ENCODE measurements at places on chromosomes 13 and 19.

GRCh38 chr19:44782729-44783128 lies 5.0 kb downstream of the CBLC start:
- DNase-seq = no peak

DNA sequence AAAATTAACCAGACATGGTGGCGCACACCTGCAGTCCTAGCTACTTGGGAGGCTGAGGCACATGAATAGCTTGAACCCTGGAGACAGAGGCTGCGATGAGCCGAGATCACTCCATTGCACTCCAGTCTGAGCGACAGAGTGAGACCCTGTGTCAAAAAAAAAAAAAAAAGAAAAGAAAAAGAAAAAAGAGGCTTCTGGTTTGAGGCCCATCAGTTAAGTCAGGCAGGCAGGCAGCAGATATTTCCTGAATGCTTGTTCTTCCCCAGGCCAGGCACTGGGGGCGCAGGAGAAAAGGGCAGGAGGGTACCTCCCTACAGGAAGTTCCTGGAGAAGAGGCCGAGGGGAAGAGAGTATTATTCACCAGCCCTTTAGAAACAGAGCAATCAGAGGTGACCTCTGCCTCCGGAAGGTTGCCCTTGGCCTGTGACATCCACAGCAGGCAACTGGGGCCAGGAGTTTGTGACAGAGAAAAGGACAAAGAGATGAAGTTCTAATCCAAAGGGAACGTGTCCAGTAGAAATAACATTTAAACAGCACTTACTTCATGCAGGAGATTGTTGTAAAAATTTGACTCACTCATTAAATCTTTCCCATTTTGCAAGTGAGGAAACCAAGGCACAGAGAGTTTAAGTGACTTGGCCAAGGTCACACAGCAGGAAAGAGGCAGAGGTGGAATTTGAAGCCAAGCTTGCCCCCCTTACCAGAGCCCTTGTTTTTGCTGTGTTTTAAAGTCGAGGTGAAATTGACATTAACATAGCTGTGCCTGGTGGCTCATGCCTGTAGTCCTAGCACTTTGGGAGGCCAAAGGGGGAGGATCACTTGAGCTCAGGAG lies 4.3 kb upstream of the RLN3 start:
- no peak for DNase-seq

GRCh38 chr19:10718205-10719196 lies 622 bp downstream of the DNM2 start:
- peak; percentile 47 for DNase-seq

DNA sequence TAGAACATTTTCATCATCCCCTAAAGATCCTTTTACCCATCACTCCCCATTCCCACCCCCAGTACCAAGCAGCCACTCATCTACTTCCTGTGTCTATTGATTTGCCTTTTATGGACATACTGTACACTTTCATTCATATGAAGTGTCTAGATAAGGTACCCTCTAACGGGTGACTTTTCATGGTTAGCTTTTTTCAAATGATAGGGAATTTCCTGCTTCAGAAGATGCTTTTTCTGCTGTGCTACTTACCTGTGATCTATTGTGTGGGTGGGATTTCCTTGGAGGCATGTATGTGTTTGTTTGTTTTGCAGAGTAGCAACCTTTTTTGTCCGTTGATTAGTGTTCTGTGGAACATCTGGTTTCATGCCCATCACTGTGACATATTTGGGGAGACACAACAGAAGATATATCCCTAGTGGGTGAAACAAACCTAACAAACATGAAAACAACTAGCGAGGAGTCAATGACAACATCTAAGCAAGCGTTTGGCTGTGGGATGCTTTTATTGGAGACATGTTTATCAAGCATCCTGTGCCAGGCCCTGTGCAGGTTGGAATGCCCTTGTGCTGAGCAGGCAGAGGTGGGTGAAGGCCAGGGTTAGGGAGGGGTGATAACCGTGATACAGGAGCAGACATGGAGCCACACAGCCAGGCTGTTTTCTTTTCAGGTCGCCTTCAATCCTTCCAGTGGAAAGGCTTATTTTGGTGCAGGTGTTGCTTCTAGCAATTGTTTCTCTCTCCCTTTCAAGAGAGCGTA lies 17.6 kb downstream of the SPINT2 start:
- peak; percentile 18 for DNase-seq

- peak; percentile 94 for DNase-seq
These were observed 40.3 kb downstream of the RCBTB2 start for GRCh38 chr13:48492470-48493065.

DNA sequence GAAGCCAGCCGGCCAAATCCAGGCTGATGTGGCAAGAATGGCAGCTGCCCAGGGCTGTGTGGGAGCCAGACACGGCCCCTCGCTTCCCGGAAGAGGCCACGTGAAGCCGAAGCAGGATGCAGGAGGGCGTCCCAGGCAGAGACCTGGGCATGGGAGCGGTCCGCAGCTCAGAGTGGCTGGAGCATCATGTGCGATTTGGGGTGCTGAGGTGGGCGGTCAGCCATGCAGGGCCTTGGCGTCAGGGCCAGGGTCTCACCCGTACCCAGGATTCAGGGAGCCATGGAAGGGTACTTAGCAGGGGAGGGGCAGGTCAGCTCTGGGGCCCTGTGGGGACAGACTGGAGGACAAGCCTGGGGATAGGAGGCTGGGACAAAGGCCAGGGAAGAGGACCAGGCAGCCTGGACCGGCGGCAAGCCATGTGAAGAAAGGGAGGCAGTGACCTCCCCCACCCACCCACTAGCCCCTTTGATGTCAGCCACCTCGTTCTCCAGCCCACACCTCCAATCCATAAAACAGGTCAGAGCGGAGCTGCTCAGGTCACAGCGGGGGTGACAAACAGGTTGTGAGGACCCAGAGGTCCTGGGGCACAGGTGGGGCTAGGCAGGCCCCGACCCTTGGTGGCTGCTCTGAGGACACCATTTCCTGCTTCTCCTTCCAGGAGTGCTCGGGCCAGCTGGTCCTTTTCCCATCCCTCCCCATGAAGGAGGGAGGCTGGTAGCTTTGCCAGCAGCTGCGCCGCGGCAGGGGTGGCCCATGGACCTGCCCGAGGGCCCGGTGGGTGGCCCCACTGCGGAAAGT lies 2.3 kb downstream of the KASH5 start:
- no peak for DNase-seq

- no peak for DNase-seq
These were observed 31.1 kb downstream of the CEACAM8 start for GRCh38 chr19:42563352-42564210.

- DNase-seq = no peak
These were observed 412.3 kb downstream of the RFC3 start for GRCh38 chr13:34230271-34230670.

DNA sequence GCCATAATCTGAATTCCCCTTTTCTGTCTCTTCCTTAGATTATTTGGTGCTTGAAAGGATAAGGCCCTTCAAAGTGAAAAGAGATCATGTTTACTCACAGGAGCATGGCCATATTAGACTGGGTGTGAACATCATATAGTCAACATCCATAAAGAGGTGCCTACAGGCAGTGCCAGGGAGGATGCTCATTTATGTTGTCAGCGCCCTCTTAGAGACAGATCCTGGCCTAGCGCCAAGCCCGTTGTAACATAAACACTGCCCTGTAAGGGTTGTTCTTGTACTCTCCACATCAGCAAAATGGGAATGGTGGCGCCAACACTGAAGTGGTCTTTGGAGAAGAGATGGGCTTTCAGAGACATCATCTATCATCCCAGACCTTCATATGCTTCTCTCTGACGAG lies 16.1 kb downstream of the PCDH8 start:
- no peak for DNase-seq

DNA sequence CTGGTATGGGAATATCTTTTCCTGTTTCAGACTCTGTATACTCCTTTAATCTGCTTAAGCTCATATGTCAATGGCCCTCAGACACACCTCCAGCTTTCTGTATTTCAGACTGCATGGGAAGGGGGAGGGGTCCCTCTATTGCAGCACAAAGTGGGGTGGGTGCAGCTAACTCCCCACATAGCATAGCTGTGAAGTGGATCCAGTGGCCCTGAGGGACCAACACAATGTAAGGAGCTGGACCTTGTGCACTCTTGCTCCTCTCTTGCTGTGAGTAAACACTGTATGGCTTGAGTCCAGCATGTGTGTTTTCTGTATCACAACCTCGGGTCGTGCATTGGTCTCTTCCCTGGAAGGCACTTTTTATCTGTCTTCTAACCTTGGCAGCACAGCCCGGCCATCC lies 669.9 kb downstream of the PCDH9 start:
- DNase-seq = no peak

DNA sequence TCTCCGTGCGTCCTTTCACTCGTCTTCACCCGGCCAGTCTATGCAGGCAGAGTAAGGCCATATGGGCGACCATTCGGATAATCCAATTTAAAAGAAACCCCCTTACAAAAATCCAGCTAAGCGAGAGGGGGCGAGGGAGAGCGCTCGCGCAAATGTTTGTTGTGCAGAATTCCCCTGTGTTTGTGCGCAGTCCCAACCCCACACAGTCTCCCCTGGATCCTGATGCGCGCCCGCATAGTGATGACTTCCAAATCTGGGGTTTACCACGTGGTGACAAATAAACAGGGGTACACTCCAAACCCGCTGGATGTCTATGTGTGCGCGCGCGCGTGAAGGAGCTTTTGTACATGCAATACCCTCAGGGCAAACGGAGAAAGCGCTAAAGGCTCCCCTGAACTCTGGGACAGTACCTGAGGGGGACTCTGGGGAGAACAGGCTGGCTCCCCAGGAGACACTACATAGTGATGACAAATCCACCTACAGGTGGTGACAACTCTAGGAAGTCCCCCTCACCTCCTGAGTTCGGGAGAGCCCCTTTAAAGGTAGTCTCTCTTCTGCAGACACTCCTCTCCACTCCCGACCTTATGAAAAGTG lies 8.5 kb downstream of the SOX21 start:
- no peak for DNase-seq

- DNase-seq = no peak
These were observed 7.6 kb downstream of the COL4A2 start for GRCh38 chr13:110314516-110315245.

- DNase-seq = no peak
These were observed 23.1 kb downstream of the LYL1 start for GRCh38 chr19:13079542-13079986.

DNA sequence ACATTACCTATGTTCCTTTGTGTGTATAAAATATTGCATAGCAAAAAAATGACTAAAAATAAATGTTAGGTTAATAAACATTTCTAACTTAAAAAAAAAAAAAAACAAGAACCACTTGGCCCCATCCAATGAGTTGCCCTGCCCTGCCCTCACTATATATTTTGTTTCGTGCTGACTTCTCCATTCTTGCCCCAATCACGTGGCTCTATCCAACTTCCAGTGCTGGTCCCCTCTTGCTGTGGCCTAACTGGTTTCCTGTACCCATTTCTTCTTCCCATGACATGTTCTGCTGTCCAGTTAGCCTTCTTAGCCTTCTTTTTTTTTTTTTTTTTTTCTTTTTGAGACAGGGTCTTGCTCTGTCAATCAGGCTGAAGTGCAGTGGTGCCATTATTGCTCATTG lies 151.6 kb downstream of the FOXO1 start:
- DNase-seq = no peak

- DNase-seq = no peak
These were observed 133.0 kb downstream of the DCT start for GRCh38 chr13:94346261-94347019.

GRCh38 chr19:13089139-13089856 lies 13.4 kb downstream of the LYL1 start:
- no peak for DNase-seq

DNA sequence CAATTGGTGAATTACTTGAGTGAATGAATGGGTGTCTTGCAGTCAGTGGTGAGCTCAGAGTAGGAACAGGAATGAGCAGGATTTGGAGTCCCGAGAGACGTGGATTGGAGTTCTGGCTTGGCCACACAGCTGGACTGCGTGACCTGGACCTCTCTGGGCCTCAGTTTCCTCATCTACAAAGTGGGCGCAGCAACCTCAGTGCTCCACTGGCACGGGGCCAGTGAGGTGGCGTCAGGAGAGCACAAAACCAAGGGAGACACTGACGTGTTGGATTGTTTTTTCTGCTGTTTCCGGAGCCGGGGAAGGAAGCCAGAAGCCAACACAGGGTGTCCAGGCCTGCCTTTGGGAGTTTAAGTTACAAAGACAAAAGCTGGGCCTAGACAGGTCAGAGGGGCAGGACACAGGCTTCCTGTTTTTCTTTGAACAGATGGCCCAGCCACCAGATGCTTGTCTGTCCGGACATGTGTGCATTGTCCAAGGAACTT lies 6.5 kb upstream of the DOCK6 start:
- DNase-seq = no peak

- DNase-seq = no peak
These were observed 82.3 kb upstream of the UQCRFS1 start for GRCh38 chr19:29295285-29295684.

- DNase-seq = no peak
These were observed 11.7 kb upstream of the MTIF3 start for GRCh38 chr13:27461940-27462584.

GRCh38 chr13:89925107-89925506 lies 1422.4 kb upstream of the MIR17HG start:
- no peak for DNase-seq

GRCh38 chr13:106656186-106656585 lies 88.2 kb upstream of the ARGLU1 start:
- DNase-seq = no peak

DNA sequence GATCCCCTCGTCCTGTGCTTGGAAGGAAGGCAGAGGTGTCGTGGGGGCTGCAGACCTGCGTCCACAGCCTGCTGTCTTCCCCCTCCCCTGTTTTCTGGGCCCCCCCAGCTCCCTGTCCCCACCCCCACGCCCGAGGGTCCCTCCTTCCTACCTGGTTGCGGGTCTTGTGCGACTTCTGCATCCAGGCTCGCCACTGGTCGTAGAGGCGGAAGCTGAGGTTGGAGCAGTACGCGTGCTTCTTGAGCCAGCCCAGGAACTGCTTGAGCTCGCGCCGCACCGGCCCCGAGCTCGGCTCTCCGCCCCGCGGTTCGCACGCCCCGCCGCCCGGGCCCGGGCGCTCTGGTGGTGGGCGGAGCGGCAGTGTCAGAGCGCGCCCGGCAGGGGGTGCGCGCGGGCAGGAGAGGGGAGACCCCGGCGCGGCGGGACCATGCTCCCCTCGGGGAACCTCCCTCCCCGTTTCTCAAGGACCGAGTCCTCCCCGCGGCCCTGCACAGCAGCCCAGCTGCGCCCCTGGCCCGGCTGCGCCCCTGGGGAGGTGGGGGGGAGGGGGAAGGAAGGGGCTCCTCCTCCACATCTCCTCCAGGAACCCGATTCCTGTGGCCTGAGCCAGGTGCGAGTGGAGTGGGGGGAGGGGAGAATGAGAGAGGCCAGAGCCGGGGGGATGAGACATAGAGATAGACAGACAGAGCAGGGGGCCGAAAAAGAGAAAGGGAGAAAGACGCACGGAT lies 5.7 kb downstream of the REX1BD start:
- peak; percentile 56 for DNase-seq

- DNase-seq = no peak
These were observed 277.7 kb upstream of the ZNF507 start for GRCh38 chr19:32067685-32068084.

Data from T-helper 1 cell (primary cell).